Activated naive CD8-positive, alpha-beta T cell treated with anti-CD3 and anti-CD28 coated beads, Interleukin-2, amount 10 ng/mL, durations not matched to agents 7 days and 5 days (primary cell): ENCODE measurements at places on chromosomes 11 and 22. TPM values are rescaled to one million over a fixed set of nuclear protein-coding genes. Genes with fewer than 3 reads are reported as not detected.

The PGR gene
- not detected for total RNA-seq

The MN1 gene
- total RNA-seq, result 0.30 TPM

GRCh38 chr11:44580701-44581100 is 15.2 kb downstream of the CD82 start:
- DNase-seq, result no peak

DNA sequence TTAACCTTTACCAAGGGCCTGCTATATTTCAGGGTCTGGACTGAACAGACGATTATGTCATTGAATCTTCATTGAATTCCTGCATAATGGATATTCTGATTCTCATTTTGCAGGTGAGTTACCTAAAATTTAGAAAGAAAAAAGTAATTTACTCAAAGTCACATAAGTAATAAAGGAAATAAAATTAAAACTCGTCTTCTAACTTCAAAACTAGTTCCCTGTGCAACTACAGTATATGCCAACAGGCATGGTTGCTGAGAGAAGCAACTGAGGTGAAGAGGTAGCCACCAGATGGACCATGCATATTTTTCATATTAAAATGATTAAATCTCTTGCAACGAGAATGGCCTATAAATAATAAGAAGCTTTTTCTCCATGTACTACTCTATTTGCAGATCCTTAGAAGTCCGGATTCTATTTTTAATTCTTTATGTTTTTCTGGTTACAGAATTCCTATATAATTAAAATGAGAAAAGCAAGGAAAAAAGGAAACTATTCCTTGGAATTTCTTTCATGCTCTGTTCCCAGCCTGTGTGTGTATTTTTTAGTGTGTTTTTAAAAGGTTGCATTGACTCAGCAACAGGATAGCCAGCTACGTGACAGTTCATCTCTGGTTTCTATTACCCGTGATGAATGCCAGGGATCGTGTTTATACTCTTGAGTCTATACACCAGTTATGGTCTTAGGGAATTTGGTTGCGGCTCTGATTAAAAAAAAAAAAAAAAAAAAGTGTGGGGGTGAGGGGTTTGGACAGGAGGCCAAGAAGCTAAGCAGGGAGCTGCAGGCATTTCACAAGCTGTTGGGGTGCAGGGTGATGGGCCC is 186.8 kb downstream of the ETS1 start:
- no peak for DNase-seq

The BIK gene
- 0.64 TPM for total RNA-seq

DNA sequence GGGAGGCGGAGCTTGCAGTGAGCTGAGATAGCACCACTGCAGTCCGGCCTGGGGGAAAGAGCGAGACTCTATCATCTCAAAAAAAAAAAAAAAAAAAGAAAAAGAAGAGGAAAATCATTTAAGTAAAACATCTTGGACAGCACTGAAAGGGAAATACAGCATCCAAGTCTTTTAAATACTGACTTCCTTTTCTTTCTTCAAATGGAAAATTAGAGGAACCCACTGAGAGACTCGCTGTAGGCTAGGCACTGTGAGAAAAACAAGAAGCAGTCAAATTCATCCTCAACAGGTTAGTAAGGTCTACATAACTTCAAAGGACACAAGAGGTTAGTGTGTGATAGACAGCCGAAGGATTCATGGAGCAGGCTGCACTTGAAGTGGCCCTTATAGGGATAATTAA is 243.7 kb downstream of the BLID start:
- no peak for DNase-seq

DNA sequence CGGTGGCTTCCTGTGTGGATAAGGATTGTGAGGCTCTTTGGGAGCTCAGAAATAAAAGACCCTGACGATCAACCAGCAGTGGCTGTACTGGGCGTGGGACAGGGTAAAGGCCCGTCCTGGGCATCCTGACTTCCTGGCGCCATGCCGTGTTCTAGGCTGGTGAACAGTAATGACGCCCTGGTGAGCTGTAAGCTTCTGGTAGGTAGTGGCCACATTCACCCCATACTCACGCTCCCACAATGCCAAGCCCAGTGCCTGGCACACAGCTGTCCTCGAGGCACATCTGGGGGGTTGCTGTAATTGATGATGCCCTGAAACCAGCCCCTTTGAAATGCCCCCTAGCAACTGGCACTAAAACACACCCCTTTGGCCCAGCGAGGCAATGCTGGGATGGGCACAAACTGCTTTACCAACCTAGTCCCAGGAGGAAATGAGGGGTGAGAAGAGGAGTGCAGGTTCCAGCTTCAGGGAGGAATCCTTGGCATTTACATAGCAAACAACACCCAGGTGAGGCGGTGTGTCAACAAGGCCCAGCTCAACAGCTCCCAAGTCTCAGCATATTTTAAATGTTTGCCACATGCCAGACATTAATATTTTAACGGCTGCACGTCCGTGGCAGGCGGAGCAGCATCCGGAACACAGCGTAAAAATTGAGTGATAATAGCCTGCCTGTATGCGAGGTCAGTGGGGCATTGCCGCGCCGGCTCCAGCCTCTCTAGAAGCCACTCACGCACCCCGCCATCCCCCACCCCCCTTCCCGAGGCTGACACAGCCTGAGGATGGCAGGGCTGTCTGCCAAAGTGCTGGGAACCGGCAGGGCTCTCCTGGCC is 79.3 kb downstream of the DSCAML1 start:
- no peak for DNase-seq

- no peak for DNase-seq
Measured at GRCh38 chr22:24224468-24224867, 20.4 kb downstream of the GGT5 start.

GRCh38 chr22:32842486-32842885 is 41.0 kb downstream of the TIMP3 start:
- DNase-seq, result no peak

GRCh38 chr11:108733479-108734116 is 68.7 kb downstream of the DDX10 start:
- no peak for DNase-seq

DNA sequence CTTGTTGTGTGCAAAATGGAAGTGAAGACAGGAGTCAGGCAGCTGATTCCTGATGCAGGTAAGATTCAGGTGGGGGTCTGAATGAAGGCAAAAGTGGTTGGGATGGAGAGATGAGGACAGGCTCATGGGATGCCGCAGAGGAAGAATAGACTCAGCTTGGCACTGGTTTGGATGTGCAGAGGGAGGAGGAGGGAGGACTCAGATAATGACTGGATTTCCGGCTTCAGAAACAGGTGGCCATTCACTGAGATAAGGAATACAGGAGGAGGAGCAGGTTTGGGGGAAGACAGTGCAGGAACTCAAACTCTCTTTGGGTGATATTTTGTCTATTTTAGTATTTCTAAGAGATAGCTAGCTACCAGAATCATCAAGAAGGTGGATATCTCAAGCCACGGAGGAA is 19.2 kb downstream of the RASSF10 start:
- no peak for DNase-seq

The OR2D2 gene
- total RNA-seq, result not detected

The PLEKHB1 gene
- 32.8 TPM for total RNA-seq

The ZNF408 gene
- 18.9 TPM for total RNA-seq

DNA sequence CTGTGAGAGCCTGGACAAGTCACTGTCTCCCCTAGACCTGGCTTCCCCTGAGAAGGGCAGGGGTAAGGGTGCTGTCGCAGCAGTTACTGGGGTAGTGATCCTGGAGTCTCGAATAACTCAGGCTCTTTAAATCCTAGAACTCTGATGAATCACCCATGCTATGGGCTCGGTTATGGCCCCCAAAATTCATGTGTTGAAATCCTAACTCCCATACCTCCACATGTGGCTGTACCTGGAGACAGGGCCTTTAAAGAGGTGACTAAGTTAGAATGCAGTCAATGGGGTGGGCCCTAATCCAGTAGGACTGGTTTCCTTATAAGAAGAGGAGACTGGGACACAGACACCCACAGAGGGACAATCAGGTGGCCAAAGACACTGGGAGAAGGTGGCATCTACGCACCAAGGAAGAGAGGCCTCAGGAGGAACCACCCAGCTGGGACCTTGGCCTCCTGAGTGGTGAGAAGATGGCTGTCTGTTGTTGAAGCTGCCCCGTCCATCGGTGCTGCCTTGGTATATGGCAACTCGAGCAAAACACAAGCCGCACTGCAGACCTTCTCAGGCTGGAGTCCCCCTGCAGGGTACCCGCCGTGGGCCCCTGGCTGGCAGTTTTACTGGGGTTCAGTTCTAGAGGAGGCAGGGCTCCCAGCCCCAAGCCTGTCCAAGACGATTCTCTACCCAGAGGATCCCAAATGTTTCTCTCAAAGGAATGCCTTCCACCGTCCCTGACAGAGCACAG is 48.8 kb upstream of the SHISAL1 start:
- DNase-seq, result no peak

GRCh38 chr11:1916132-1916985 is 3.1 kb upstream of the TNNT3 start:
- DNase-seq, result no peak

The C22orf31 gene
- not detected for total RNA-seq

DNA sequence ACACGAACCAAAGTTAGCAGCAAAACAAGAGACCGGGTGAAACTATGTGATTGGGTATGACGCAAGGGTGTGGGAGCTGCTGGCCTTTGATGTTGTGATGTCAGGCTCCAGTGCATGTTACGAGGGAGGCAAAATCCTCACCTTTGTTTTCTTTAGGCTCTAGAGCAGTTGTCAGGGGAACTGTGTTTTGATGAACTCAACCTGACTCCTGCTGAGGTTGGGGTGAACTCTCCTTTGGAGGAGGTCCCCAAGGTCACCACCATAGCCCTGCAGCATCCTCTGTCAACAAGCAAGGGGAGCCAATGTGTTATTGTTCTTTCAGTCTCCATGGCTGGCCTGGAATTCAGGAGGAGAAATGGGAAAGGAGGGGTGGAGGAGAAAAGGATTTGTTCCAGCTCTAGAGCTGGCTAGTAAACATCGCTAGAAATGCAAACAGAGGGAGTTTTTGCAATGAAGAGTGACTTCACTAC is 33.8 kb downstream of the RASSF10 start:
- no peak for DNase-seq

The ANO5 gene
- total RNA-seq, result 0.14 TPM

- no peak for DNase-seq
Measured at GRCh38 chr22:50268655-50269113, 1.5 kb downstream of the MAPK11 start.

The OR9I1 gene
- not detected for total RNA-seq

GRCh38 chr22:42317691-42318547 is 47.5 kb upstream of the TCF20 start:
- DNase-seq, result no peak

DNA sequence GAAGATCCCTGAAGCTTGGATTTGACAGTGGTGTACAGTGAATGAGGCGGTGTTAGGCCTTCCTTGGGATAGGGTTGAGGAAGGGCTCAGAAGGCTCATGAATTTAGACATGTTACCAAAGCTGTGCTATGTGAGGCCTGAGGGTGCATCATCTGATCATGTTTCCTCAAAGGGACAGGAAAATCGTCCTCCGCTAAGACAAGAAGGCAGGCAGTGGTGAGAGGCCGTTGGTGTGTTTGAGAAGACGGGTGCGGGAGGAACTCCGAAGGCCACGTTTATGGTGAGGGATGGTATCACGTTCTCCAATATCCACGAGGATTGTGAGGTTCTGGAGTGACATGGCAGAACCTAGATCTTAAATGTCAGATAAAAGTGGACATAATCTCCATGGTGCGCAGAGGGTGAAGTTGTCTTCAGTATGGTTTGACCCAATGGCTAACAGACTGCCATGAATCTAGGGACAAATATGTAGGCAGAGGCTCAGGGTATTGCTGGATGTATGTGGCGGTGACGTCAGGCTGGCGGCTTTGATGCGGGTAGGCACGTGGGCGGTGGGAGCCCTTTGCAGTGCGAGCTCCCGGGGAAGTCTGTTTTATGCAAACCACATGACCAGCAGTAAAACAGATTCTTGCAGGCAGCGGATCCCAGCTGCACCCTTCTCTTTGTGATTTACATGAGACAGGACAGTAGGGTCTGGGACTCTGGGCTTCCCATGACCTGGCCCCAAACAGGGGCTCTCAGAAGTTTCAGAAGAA is 242.3 kb upstream of the B3GAT1 start:
- no peak for DNase-seq
